Ecto neural progenitor cell (in vitro differentiated cells): ENCODE measurements at places on chromosomes 5 and 9.

- DNase-seq: peak; percentile 67
These were observed 72.1 kb upstream of the ARAP3 start for GRCh38 chr5:141753971-141754713.

DNA sequence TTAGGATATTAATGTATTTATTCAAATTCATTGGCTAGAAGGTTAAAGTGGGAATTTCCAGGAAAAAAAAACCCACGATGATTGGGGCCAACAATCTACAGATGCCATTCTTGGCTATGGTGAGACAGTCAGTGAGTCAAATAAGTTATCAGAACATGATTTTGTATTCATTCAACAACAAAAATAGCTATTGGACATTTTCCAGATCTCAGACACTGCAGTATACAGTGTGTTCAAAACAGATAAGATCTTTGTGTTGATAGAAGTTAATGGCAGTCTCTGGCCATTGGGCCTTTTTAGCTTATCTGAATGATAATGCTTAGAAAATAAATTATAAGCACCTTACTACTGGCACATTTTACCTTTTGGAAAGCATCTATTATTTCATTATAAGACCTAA is 547.7 kb downstream of the MAT2B start:
- DNase-seq: no peak

DNA sequence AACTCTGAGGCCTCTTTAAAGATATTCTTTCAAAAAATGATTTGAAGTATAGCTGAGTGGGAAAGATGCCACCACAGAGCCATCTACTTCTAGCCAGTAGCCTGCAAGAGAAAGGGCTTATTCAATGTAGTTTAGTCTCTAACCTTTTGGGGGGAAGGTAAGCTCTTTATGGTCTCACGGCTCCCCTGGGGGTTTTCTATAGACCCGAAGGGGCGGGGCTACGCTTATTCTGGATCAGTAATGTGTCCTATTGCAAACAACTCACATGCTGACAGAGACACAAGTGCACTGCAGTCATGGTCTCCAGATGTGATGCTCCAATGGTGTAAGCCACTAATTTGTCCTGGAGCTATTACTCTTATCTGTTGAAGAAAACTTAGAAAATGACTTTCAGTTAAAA is 53.4 kb upstream of the RPS23 start:
- no peak for DNase-seq

- DNase-seq: no peak
These were observed 24.7 kb upstream of the MTAP start for GRCh38 chr9:21777701-21778100.

- DNase-seq: no peak
These were observed 185.7 kb upstream of the CCNH start for GRCh38 chr5:87598460-87598859.

- no peak for DNase-seq
These were observed 52.4 kb downstream of the PTTG1 start for GRCh38 chr5:160474084-160474483.

DNA sequence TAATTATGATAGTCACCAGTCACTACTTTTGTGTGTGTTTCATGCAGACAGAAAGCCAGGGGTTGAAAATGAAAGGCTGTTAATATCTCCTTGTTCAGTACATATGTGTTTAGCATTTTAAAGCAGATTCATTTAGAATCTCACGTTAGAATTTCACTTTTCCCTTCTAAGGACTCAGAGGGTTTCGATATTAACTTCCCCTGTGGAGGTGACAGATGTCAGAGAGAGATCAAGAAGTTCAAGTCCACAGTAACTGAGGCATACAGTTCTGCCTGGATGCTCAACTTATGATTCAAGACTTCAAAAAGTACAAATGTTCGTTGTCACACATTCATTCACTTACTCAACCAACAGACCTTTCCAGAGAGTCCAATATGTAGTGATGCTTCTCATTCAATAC is 251.1 kb downstream of the EBF1 start:
- DNase-seq: no peak
